NT2/D1 (cell line): ENCODE measurements at places on chromosomes 4 and X.

DNA sequence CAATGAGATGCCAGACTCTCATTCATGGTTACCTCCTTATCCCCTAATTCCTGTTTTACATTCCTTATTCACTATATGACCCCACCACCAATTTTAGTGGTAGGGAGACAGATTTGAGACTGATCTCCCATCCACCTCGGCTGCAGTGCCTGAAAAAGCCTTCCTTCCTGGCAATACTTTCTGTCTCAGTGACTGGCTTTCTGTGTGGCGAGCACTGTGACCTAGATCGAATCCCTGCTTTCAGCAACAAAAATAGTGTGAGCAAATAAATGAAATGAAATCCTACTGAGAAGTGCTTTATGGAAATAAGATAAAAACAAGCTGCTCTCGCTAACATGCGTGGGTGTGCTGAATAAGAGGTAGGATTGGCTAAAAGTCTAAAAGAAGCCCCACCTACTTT lies 165.3 kb downstream of the GPM6A start:
- DNase-seq, result no peak

GRCh38 chr4:151198748-151199147 lies 78.2 kb upstream of the PRSS48 start:
- DNase-seq, result no peak

DNA sequence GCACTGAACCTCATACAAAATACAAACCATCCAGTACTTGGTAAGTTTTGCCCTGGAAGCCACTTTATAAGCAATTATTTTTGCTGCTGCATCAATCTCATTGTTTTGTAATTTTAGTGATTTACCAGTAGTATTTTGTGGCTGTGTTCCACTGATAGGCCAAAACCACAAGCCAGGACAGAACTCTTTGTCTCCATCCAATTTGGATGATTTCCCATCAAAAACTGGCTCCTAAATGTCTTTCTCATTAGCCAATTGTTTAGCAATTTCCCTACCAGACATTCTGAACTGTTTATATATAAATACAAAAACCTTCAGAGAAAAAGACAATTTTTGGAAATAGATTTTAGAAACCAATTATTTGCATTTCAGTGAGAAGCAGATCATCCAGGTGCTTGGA lies 4.4 kb downstream of the GSPT2 start:
- no peak for DNase-seq

DNA sequence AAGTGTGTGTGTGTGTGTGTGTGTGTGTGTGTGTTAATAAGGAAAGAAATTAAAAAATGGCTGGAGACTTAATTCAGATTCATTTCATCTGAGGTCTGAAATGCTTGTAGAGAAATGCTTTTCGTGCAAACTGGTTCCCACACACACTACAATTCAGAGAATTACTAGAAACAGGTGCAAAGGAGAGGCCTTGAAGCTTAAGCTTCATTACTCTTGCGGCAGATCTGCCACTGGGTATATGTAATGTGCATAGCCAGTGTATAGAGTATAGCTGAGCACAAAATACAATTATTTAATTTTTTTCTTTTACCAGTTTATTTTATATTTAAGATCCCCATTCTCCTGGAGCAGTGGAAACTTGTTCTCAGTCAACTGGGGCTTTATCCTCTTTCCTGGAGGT lies 31.8 kb upstream of the MAGEB10 start:
- no peak for DNase-seq
